ENCODE measurements at places on chromosomes 4 and X.

DNA sequence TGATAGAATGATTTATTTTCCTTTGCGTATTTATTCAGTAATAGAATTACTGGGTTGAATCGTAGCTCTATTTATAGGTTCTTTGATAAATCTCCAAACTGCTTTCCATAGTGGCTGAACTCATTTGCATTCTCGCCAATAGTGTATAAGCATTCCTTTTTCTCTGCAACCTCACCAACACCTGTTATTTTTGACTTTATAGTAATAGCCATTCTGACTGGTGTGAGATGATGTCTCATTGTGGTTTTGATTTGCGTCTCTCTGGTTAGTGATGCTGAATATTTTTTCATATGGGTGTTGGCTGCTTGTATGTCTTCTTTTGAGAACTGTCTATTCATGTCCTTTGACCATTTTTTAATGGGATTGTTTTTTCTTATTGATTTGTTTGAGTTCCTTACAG lies 160.7 kb downstream of the MID1IP1 start:
- no peak for DNase-seq

DNA sequence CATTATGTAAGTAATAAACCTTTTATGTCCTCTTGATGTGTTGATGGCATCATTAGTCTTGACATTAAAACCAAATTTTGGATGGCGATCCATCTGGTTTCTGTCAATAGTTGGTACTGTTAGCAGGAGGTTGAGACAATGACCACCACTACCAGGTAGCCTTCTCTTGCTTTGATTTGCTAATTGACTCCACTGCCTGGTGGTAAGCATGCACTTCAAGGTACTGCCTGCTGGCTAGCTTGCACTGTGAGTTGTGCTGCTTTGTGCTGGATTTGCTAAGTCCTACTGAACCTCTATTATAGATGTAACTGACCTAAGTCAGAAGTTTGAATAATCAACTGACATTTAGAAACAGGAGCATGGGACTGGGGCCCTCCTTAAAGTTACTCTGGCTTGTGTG lies 46.3 kb downstream of the ATP1B4 start:
- DNase-seq, result no peak

DNA sequence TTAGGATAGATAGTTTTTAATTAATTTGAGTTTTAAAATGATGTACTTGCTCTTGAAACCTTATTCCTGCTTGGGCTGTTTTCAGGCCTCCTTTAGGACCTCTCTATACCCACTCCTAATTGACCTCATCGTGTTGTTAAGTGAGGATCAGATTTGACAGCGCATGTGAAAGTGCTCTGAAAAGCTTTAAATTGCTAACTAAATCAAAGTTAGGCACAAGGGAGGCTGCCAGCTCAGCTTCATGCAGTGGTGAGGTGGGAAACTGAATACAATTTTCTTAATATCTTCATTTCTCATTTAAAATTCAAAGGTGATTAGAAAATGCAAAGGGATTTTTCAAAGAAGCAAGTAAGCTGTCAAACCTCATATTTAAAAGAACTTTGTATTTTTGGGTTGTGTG lies 20.0 kb downstream of the FHDC1 start:
- no peak for DNase-seq

GRCh38 chr4:1377606-1378261 lies 28.5 kb downstream of the NKX1-1 start:
- DNase-seq, result no peak

- no peak for DNase-seq
Measured at GRCh38 chrX:1658071-1658491, 43.2 kb downstream of the ASMT start.

DNA sequence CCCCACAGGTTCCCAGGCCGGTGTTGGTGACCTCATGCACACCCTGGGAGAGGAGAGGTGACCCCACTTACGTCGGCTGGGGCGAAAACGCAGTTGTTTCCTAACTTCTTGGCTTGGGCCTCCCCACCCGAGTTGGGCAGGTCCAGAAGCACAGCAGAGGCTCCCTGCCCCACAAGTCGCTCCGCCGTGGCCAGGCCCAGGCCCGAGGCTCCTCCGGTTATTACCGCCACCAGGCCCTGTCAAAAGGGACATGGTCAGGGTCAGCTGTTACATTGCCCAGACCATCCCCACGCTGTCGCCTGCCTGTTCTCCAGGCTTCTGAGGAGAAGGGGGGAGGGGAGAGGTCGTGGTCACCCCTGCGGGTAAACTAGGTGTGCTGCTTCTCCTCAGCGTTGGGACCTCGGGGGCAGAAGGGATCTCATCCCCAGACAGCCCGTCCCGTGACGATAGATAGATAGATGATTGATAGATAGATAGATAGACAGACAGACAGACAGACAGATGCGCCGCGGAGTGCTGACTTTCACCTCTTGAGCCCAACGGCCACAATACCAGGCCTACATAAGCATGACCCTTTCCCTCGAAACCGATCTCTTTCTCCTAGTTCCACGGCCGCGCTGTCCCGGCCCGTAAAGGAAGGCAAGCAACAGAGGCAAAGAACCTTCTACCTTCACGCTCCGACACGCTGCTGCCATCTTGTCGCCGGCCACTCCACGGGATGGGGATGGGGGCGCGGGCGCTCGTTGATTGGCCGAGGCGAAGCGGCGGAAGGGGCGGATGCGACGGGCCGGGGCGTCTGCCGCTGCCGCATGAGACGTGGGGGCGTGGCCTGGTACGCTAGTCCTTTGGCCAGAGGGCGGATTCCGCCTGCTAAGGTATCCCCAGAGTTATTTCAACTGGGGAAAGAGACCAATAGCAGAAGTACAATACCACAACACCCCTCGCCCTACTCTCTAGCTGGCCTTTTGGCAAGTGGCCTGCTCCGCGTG lies at the start of gene HSD17B10:
Gene HSD17B10, minus strand, starts transcription at position 720 of the 989 bp plus-strand sequence. Its CDS starts 25 bp downstream, at position 695.
- peak; percentile 73 for DNase-seq

DNA sequence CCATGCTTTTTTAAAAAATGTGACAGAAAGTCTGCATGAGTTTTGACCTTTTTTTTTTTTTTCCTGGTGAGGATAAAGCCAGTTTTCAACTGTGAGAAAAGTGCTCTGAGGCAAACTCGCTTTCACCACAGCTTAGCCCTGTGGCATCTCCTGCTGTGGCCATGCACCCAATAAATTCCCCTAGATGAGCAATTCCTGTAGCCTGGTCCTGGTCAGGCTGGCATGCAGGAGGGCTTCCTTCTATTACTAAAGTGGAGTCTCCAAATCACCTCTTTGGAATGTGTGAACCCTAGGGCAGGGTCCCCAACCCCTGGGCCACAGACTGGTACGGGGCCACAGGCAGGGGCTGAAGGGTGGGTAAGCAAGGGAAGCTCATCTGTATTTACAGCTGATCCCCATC lies 265.4 kb downstream of the RAPGEF2 start:
- DNase-seq, result no peak

GRCh38 chrX:133985164-133985966 lies at the start of gene GPC3:
TSS of gene GPC3 (minus strand) at chrX:133985594.
- no peak for DNase-seq

DNA sequence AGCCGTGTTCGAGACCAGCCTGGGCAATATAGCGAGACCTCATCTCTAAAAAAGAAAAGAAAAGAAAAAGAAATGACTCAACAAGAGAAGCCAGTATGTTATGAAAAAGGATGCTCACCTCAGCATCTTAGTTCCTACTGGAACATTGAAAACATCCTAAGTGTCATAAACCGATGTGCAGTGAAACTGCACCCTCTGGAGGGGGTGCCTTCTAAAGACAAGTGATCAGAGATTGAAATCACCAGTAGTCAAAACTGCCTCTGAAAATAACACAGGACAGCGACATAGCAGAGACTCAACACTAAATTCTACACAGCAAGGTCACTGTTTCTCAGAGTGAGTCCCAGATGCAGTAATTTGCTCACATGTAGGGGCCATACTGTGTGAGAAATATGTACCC lies 28.0 kb upstream of the ATP6AP2 start:
- no peak for DNase-seq

DNA sequence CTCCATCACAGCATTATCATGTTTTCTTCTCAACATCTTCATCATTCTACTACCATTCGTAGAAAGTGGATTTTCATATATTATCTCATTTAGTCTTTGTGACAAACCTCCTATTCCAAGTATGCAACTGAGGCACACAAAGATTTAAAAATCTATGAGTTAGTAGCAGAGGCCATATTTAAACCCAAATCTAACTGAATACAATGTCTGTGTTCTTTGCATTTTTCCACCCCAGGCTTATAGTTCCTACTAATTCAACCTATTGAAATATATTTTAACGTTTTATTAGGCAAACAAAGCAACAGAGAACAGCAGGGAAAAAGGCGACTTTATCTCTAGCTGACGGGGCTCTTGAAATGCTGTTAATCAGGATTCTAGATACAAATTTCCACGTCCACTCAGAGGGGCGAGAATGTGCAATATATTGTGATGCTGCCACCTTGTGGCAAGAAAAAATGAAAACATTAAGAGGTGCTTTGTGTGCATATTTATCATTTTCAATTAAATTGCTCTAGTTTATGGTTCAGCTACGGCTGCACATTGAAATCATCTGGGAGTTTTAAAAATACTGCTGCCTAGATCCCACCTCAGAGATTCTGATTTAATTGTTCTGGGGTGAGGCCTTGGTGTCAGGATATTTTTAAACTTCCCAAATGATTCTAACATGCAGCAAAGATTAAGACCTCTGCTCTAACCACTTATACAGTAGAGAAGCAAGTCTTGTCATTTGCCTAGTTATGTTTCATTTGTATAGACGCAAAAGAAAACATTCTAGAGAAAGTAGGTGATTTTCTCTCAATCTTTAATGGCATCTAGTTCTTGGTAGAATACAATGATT lies 315.9 kb downstream of the MAPK10 start:
- no peak for DNase-seq

GRCh38 chr4:64893205-64893604 lies 484.0 kb upstream of the TECRL start:
- no peak for DNase-seq

DNA sequence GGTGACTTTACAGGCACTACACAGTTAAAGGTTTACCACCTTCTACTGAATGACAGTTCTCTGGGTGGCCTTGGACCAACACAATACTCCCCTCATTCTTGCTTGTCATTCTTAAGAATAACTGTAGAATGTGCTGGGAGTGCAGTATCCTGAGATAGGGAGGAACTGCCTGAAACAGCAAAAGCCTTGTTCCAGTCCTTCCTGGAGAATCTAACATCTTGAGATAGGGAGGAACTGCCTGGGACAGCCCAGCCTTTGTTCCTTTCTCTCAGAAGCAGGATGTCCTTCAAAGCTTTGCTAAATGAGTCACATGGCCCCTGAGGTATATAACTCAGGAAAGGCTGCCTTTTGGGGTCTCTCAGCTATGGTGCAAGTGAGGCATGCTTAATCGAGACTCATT lies 145.7 kb upstream of the MBNL3 start:
- no peak for DNase-seq

DNA sequence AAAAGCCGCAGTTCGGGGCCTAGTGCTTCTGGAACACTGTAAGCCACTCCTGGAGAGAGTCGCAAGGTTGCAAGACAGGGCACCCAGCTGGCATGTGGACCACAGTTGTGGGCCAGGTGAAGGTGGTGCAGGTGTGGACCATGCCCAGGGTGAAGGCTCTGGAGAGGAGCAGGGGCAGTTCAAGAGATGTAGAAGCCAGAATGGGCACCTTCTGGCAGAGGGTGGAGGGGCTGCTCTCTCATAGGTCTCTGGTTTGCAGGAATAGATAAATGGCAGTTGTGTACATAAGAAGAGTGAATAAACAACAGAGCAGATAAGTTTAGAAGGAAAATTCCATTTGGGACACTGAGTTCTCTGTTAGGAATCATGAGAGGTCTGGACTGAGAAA lies 38.6 kb downstream of the TNIP3 start:
- no peak for DNase-seq

GRCh38 chr4:121308328-121308663 lies 72.5 kb downstream of the QRFPR start:
- no peak for DNase-seq

All from activated CD4-positive, alpha-beta T cell treated with anti-CD3 and anti-CD28 coated beads for 1 hour (primary cell).